Small intestine (tissue), 16 donors: ENCODE measurements at places on chromosomes 2 and 18.

DNA sequence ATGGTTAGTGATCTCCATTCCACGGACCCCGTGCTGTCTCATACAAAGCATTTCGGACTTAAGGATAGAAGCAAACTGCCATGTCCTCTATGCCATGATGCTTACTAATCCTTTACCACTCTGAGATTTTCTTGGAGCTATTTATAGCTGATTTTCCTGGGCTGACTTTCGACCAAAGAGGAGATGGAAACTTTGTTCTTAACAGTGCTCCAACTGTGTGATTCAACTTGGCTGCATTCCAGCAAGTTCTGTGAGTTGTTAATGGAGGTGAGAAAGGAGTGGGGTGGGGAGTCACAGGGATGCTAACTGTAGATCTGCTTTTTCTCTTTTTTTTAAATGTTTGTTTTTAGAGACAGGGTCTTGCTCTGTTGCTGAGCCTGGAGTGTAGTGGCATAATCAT is 45.5 kb upstream of the MSH2 start:
- H3K27me3 ChIP-seq, result no peaks in the 10 kb centered on the region
- peak overlapping the region; percentile 94 for H3K27ac ChIP-seq
- DNase-seq, result peak; percentile 96
- H3K4me3 ChIP-seq, result no peak overlapping the region

GRCh38 chr2:189024901-189025618 is 50.9 kb downstream of the COL3A1 start:
- no peaks in the 10 kb centered on the region for H3K36me3 ChIP-seq
- H3K27me3 ChIP-seq, result no peaks in the 10 kb centered on the region
- H3K4me1 ChIP-seq, result no peaks in the 10 kb centered on the region
- no peak overlapping the region for H3K27ac ChIP-seq

DNA sequence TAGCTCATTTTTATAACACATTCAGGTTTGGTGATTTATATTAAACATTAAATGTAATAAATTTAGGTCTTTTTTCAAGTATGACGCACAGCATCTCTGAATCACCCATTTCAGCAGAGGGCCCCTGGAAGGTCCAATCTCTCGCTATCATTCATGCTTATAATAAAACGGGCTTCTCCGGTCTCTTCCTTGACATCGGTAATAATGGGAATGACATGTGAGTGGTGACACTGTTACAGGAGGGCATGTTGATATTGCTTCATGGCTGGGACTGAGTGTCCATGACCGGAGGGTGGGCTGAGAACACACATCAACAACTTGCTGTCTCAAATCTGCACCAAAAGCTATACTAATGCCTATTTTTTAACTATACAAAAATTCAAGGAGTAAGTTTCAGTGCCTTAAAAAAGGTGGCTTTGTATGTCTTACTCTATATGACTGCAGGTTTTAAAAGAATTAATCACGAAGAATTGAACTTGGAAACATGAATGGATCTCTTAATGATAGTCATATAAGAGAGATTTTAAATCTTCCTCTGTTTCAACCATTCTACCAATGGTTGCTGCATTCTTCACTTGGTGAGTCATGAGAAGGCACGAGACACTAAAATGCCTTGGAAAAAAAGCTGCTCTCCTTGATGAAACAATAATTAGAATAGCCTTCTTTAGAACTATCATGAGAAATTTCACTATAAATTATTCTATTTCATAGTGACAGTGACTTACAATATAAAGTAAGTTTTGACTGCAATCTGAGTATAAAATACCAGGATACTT is 101.9 kb upstream of the NRP2 start:
- H3K27ac ChIP-seq, result no peak overlapping the region
- no peak for DNase-seq
- no peaks in the 10 kb centered on the region for H3K27me3 ChIP-seq
- H3K4me1 ChIP-seq, result no peaks in the 10 kb centered on the region

GRCh38 chr2:167510071-167510759 is 621.9 kb downstream of the XIRP2 start:
- no peaks in the 10 kb centered on the region for H3K27me3 ChIP-seq
- H3K4me1 ChIP-seq, result no peaks in the 10 kb centered on the region
- no peak overlapping the region for H3K4me3 ChIP-seq

GRCh38 chr2:30691948-30692828 is 115.1 kb downstream of the CAPN13 start:
- no peaks in the 10 kb centered on the region for H3K36me3 ChIP-seq
- no peaks in the 10 kb centered on the region for H3K27me3 ChIP-seq
- no peaks in the 10 kb centered on the region for H3K4me1 ChIP-seq
- no peak for DNase-seq

DNA sequence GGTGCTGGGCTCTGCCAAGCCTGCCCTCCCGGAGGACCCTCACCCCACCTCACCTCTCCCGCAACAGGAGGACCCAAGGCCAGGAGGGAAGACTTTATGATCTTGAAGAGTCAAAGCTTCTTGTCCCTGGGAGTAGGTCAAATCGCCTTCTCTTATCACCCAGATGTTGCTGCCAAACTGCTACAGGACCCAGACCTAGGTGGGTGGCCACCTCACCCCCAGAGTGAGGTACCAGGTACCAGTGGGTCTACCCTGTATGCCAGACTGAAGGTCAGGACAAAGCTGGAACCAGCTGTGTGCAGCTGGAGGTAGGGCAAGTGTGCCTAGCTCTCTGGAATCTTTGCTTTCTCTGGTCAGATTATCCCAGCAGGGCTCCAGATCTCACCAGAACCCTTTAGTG is 197.2 kb downstream of the ZFP36L2 start:
- no peak overlapping the region for H3K27ac ChIP-seq
- H3K36me3 ChIP-seq, result no peaks in the 10 kb centered on the region
- H3K4me3 ChIP-seq, result no peak overlapping the region
- DNase-seq, result no peak
- H3K4me1 ChIP-seq, result peaks cover 49% of the 10 kb centered on the region

DNA sequence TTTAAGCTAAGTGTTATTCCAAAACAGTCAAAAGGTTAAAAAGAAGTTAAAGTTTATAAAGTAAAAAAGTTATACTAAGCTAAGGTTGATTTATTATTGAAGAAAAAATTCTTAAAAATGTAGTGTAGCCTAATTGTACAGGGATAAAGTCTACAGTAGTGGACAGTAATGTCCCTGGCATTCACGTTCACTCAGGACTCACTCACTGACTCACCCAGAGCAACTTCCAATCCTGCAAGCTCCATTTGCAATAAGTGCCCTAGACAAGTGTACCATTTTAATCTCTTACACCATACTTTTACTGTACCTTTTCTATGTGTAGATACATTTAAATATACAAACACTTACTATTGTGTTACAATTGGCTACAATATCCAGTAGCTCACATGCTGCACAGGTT is 86.1 kb downstream of the CACNB4 start:
- no peak overlapping the region for H3K4me3 ChIP-seq
- H3K27me3 ChIP-seq, result no peaks in the 10 kb centered on the region
- no peak overlapping the region for H3K27ac ChIP-seq
- no peak for DNase-seq
- H3K36me3 ChIP-seq, result no peaks in the 10 kb centered on the region

DNA sequence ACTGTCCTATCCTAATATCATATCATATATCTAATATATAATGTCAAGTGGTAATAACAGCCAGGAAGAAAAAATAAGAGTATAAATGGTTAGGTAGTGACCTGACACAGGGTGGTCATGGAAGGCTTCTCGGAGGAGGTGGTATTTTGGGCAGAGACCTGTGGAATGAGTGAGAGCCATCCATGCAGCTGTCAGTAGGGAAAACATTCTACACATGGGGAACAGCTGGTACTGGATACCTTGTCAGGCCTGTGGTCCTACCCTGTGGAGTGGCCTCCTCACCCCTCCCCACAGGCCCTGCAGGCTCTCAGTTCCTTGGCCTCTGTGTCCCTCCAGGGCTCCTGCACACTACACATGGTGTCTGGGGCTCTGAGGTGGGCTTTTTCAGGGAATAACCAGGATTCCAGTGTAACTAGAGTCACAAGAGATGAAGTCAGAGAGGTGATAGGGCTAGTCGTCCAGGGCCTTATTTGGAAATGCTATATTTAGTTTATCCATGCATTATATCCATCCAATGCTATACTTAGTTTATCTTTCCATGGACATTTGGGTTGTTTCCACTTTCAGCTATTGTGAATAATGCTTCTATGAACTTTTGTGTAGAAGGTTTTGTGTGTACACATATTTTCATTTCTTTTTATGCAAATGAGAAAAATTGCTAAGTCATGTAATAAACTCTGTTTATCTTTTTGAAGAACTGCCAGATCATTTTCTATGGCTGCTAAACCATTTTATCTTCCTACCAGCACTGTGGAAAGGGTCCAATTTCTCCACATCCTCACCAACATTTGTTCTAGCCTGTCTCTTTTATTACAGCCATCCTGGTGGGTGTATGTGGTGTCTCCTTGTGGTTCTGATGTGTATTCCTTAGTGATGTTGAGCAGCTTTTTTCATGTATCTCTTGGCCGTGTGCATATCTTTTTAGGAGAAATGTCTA is 75.6 kb downstream of the TPGS2 start:
- no peak overlapping the region for H3K27ac ChIP-seq
- H3K36me3 ChIP-seq, result no peaks in the 10 kb centered on the region
- no peak overlapping the region for H3K4me3 ChIP-seq
- H3K27me3 ChIP-seq, result no peaks in the 10 kb centered on the region
- H3K4me1 ChIP-seq, result no peaks in the 10 kb centered on the region

DNA sequence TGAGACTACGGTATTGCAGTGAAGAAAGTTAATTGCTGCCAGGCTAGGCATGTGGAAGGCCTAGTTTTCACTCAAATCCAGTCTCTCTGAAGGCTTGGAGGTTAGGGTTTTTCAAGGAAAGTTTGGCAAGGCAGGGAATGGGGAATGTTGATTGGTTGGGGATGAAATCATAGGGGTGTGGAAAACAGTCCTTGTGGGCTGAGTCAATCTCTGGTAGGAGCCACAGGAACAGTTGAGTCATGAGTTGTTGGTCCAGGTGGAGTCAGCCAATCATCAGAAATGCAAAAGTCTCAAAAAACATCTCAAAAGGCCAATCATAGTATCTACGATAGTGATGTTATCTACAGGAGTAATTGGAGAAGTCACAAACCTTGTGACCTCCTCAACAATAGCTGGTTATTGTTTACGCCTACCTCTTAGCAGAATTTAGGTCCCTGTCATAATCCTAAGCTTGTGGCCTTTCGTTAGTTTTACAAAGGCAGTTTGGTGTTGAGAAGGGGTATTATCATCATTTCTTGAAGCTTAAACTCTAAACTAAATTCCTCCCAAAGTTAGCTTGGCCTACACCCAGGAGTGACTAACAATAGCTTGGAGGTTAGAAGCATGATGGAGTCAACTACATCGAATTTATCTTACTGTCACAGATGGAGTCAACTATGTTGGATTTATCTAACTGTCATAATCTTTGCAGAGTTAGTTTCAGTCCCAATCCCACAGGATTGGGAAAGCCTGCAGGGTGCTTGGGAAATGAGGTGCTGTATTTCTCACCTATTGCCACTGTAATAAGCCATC is 33.7 kb upstream of the APCDD1 start:
- no peaks in the 10 kb centered on the region for H3K36me3 ChIP-seq
- H3K4me1 ChIP-seq, result no peaks in the 10 kb centered on the region
- no peak for DNase-seq
- no peak overlapping the region for H3K4me3 ChIP-seq
- H3K27ac ChIP-seq, result no peak overlapping the region

- DNase-seq, result peak; percentile 20
- H3K27ac ChIP-seq, result peak overlapping the region; percentile 17
- H3K4me1 ChIP-seq, result peaks cover 33% of the 10 kb centered on the region
- no peaks in the 10 kb centered on the region for H3K27me3 ChIP-seq
- no peaks in the 10 kb centered on the region for H3K36me3 ChIP-seq
Measured at GRCh38 chr2:227509824-227510619, 38.1 kb downstream of the AGFG1 start.

DNA sequence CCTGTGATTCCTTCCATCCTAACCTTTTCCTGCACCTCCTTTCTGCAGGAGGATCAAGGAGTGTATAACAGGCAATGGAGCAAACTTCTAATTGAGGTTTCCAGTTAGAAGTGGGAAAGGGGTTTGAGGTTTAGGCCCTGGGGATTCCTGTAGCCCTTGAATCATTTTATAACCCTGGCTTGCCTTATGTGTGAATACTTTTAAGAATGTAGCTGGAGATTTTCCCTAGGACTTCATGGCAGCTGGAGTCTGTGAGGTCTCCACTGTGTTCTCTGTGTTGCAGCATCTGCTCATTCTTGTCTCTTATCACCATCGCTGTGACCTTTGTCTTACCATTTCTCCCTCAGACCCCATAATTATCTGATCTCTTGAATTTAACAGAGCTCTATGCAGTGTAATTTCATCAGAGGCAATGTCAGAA is 370.2 kb upstream of the SLC14A2 start:
- no peak for DNase-seq
- H3K36me3 ChIP-seq, result no peaks in the 10 kb centered on the region
- H3K27ac ChIP-seq, result no peak overlapping the region
- H3K4me1 ChIP-seq, result no peaks in the 10 kb centered on the region

DNA sequence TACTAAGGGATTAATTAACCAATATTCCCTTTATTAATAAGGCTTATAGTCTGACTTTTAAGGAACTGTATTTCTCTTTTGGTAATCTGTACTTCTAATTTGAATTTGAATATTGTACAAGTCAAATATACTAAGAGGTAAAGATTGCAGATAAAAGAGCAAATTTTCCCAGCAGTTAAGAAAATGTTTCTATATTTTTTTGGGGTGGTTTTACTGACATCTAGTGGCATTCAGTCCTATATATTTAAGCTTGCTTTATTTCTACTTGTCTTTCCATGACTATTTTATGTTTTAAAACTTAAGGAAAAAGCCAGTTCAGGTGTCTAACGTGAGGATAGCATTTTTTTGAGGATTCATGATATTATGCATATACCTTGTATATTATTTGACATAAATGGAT is 41.6 kb downstream of the TDRD15 start:
- H3K36me3 ChIP-seq, result no peaks in the 10 kb centered on the region
- H3K4me3 ChIP-seq, result no peak overlapping the region
- H3K27me3 ChIP-seq, result no peaks in the 10 kb centered on the region
- H3K4me1 ChIP-seq, result no peaks in the 10 kb centered on the region
- no peak overlapping the region for H3K27ac ChIP-seq

GRCh38 chr18:78433562-78433961 is 546.1 kb upstream of the SALL3 start:
- no peaks in the 10 kb centered on the region for H3K36me3 ChIP-seq
- H3K27ac ChIP-seq, result no peak overlapping the region
- H3K4me1 ChIP-seq, result no peaks in the 10 kb centered on the region

GRCh38 chr2:15494877-15495276 is 66.3 kb downstream of the NBAS start:
- no peaks in the 10 kb centered on the region for H3K36me3 ChIP-seq
- H3K4me1 ChIP-seq, result no peaks in the 10 kb centered on the region
- H3K27ac ChIP-seq, result no peak overlapping the region
- no peak for DNase-seq

DNA sequence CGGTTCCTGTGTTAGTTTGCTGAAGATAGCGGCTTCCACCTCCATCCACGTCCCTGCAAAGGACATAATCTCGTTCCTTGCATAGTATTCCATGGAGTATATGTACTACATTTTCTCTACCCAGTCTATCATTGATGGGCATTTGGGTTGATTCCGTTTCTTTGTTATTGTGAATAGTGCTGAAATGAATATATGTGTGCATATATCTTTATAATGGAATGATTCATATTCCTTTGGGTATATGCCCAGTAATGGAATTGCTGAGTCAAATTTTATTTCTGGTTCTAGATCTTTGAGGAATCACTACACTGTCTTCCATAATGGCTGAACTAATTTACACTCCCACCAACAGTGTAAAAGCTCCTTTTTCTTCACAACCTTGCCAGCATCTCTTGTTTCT is 255.4 kb upstream of the CDH2 start:
- H3K27me3 ChIP-seq, result no peaks in the 10 kb centered on the region
- no peak overlapping the region for H3K27ac ChIP-seq
- H3K4me3 ChIP-seq, result no peak overlapping the region
- H3K36me3 ChIP-seq, result no peaks in the 10 kb centered on the region
- no peak for DNase-seq
